Stimulated activated CD8-positive, alpha-beta memory T cell treated with anti-CD3 and anti-CD28 coated beads, Interleukin-4, amount 100 ng/mL, for 1 hour (primary cell): ENCODE measurements at places on chromosomes 7 and 10.

DNA sequence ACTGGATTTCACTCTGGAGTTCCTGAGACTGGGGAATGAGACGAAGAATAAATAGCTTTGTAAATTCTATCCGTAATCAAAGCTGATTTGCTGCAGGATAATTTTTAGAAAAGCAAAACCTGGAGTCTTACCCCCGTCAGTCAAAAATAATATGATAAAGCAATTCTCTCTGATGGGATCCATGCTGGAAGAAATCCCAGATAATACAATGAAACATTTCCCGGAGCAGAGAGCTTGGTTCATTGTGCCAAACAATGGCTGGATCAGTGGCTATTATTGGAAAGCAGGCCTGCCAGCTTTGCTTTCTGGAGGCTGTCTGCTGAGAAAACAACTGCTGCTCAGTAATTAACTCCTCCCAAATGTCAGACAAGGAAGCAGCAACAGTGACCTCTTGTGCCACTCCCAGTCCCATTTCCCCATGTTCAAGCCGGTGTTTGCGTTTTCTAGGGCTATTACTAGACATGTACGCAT, 609.4 kb upstream of the PCDH15 start:
- DNase-seq: no peak

DNA sequence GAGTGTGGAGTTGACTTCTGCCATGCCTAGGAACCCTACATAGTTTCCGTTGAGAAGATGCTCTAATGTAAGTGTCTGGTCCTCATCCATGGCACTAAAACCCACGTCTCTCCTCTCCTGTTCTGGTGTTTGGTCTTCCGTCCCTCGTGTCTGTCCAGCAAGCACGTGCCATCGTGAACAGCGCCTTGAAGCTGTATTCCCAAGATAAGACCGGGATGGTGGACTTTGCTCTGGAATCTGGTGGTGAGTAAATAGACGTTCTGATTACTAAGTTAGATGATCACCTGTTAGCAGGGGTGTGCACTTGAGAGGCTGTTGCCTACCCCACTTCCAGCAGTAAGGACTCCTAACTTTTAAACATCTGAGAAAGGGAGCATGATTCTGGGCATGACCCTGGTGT, 15.1 kb upstream of the GET4 start:
- DNase-seq: no peak

DNA sequence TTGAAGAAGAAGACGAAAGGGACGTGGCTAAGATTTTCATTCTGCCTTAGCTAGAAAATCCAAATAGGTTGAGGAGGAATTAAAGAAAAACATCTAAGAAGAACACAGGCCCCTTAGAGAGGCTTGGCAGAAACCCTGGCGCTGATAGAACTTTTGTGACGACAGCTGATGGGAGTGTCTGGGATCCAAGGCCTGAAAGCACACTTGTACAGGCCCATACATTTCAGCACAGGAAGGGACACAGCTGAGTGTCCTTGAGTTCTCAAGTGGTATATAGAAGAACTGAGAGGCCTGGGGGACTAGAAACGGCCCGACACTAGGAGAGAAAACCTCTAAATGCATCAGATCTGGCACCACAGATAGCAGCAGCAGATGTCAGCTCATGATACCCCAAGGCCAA, 39.5 kb downstream of the PRPS1L1 start:
- no peak for DNase-seq

- DNase-seq: no peak
Observed at GRCh38 chr7:112252691-112253090, 46.2 kb downstream of the ZNF277 start.

GRCh38 chr7:95262875-95263274, 61.5 kb downstream of the PON1 start:
- no peak for DNase-seq

- DNase-seq: no peak
Observed at GRCh38 chr7:16080131-16080530, 341.2 kb downstream of the CRPPA start.

DNA sequence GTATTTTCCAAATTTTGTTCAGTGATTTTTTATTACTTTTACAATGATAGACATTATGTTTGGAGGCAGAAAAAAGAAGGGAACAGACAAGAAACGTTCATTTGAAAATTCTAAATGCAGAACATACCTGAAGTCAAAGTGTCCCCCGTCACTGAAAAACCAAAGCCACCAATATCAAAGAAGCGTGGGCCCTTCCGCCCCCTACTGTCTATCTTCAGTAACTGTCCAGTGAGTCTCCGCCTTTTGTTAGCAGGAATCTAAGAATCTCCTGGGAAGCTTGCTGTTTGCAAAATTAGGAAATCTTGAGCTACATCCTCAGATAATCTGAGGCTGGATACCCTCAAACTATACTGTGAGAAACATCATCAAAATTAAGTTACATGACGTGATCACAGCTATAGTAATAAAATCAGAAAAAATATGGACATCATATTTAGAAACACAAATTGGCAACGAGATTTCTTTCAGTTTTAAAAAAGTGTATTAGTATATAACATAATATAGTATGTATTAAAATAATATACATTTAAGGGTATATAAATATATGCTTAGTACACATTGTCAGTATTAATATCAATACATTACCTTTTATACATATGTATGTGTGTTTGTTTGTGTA, 169.3 kb upstream of the AKR1E2 start:
- no peak for DNase-seq

DNA sequence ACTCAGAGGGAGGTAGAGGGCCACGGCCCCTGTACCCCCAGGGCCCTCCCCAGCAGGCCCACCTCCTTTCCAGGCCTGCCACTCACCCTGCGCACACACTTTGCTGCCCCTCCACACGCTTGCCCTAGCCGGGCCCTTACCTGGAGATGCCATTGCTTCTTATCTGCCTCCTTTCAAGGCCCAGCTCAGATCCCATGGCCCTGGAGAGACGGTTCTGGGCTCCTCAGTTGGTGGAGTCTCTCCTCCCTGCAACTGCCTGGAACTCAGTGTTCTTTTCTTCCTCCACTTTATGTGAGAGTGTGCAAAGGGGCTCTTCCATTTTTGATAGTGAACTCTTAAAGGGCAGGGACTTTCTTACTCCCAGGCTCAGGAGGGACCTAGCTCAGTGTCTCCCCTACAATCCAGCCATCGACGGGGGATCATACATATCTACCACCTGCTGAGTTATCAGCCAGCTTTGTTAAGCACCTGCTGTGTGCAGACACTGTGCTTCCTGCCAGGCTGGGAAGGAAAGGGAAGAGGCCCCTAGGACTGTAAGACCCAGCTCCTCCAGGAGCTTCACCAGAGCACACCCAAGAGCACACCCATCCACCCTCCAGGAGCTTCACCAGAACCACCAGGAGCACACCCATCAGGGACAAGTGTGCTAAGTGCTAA, 89.3 kb upstream of the MACROH2A2 start:
- no peak for DNase-seq

DNA sequence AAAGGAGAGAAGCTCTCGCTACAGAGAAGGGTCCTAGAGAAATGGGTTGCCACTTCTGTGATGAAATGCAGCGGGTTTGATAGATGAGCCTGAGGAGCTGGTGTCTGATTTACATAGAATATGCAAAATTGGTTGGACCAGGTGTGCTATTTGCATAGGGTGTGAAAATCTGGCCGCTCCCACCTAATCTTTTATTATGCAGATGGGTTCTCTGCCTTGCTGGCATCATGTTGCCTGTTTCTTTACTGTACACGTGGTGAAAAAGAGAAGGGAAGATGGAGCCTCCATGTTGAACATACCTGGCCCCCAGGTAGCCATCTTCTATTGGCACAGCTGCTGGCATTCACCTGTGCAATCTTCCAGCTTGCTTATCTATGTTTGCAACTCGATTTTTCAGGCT, 212.2 kb downstream of the ANKRD7 start:
- no peak for DNase-seq

GRCh38 chr10:56836659-56837058, 475.6 kb upstream of the ZWINT start:
- no peak for DNase-seq

DNA sequence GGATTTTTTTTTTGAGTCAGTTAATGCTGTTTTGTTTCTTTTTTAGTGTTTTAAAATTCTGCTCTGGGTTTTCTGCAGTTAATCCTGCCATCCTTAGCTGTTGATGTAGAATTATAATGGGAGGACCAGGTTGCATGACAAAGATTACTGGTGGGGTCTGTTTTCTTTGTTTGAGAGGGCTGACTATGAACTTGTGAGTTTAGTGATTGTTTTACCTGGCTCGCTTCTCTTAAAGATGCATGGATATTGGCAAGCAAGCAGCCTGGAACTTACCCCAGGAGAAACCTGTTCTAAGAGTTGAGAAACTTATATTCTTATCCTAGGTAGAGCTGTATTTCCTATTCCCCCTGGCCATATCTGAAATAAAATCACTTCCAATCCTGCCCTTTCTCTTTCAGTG, 727.8 kb downstream of the GRM8 start:
- no peak for DNase-seq

- no peak for DNase-seq
Observed at GRCh38 chr10:57015595-57016318, 654.7 kb upstream of the ZWINT start.

DNA sequence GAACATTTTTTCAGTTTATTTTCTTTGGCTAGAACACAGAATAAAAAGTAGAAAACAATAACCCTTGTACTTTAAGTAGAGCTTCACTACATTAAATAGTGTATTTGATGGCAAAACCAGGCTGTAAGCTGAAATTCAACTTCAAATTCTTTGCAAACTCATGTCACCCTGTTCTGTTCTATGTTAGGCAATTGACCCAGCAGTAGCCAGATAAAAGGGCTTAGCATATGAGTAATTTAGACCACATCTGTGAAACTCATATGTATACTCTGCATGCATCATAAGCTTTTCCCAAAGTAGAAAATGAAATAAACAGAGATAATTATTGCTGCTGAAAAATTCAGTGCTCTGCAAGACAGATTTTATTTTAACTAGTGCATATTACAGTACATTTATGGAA, 150.2 kb downstream of the GNAI1 start:
- DNase-seq: no peak

DNA sequence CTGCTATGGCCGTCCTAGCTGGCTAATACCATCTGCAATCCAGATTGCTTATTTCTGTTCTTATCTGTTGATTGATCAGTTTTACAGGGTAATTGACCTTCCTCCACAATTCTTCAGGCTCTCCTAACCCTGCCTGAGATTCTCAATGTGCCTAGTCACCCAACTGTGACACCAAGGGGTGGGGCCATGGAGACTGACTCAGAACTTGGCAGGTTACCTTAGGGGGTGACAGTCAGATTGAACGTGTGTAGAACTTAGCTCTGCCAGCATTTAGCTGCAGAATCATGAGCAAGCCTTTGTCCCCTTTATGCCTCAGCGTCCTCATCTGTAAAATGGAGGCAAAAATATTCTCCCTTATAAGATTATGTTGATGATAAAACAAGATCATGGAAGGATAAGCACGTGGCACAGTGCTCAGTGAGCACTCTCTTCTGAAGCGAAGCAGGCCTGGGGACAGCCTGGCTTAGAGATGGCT, 19.1 kb upstream of the LEP start:
- no peak for DNase-seq

DNA sequence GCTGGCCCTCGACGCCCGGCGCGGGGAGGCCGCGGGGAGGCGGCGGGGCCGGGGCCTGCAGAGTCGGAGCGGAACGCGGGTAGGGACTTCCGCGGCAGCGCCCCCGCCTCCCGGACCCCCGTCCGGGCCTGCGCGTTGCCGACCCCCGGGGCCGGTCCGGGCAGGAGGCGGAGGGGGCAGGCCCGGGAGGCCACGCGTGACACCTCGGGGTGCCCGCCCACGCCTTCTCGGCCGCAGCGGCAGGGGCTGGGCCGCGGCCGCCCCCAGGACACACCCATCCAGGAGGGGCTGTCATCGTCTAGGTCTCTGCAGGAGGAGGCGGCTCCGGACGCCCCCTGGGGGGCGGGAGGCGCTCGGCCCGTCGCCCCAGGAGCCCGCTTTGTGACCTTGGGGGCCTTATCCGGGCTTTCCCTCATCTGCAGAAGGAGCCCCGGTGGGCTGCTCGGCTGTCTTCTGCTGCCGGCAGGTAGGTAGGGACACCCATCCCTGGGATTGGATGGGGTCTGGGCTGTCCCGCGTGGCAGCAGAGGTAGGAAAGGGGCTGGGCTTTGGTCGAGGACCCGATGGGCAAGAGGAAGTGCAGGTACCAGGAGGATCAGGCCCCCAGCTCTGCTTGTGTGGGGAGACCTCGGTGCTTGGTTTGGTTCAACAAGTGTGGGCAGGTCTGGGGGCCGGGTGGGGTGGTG, 569 bp downstream of the ZNF316 start:
- DNase-seq: peak; percentile 27

- DNase-seq: peak; percentile 25
Observed at GRCh38 chr10:14009371-14010100, 321.2 kb downstream of the FRMD4A start.

- DNase-seq: no peak
Observed at GRCh38 chr7:70571961-70572360, 560.0 kb upstream of the GALNT17 start.

DNA sequence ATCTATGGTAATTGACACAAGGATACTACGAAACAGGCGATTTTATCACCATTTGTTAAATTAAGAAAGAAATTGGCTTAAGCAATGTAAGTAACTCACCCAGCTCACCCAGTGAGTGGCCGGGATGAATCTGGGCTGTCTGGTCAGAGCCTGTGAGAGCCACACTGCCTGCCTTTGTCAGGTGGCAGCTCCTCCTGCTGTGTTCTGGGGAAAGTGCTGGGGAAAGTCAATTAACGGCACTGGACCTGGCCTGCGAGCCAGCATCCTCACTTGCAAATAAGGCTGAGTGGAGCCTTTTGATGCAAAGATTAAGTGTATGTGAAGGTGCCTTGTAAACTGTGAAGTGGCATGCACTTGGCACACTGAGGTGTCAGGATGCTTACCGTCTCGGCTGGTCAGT, 13.4 kb upstream of the CXCL12 start:
- DNase-seq: no peak

- DNase-seq: no peak
Observed at GRCh38 chr7:140375892-140376730, 22.2 kb downstream of the SLC37A3 start.

- DNase-seq: no peak
Observed at GRCh38 chr7:140694592-140694991, 1.9 kb upstream of the NDUFB2 start.

- no peak for DNase-seq
Observed at GRCh38 chr10:116477986-116478664, 50.5 kb downstream of the PNLIPRP3 start.

- no peak for DNase-seq
Observed at GRCh38 chr7:36514289-36515243, 124.9 kb downstream of the ANLN start.

- DNase-seq: no peak
Observed at GRCh38 chr7:155371884-155372781, 74.5 kb downstream of the INSIG1 start.

GRCh38 chr10:132850896-132851295, 64.9 kb upstream of the NKX6-2 start:
- DNase-seq: no peak
